Right ventricle myocardium superior (tissue), 1 donor: ENCODE measurements at places on chromosomes 7 and 10. TPM values are rescaled to one million over a fixed set of nuclear protein-coding genes. Genes with fewer than 3 reads are reported as not detected.

Gene MKI67
- 2.4 TPM for total RNA-seq

Gene CHAT
- total RNA-seq, result not detected

Gene CNPY1
- total RNA-seq, result not detected

Gene PRKRIP1
- 9.8 TPM for total RNA-seq

Gene SUGCT
- 8.4 TPM for total RNA-seq

Gene TMEM196
- total RNA-seq, result not detected

Gene ZDHHC16
- total RNA-seq, result 18.5 TPM

Gene HIF1AN
- 43.0 TPM for total RNA-seq

Gene SGCE
- total RNA-seq, result 15.8 TPM

Gene CYP3A7
- total RNA-seq, result not detected

Gene URGCP
- total RNA-seq, result 43.4 TPM

Gene TMEM236
- 0.43 TPM for total RNA-seq

Gene PDZD8
- total RNA-seq, result 16.6 TPM

Gene PNLIPRP3
- not detected for total RNA-seq

Gene ZNF32
- total RNA-seq, result 52.7 TPM

Gene TMEM229A
- not detected for total RNA-seq

Gene ST8SIA6
- 6.3 TPM for total RNA-seq

Gene EEPD1
- total RNA-seq, result 10.0 TPM

Gene CACNB2
- total RNA-seq, result 45.7 TPM

Gene GPR85
- 0.59 TPM for total RNA-seq

Gene FAM149B1
- 12.9 TPM for total RNA-seq

Gene CDK14
- 24.2 TPM for total RNA-seq

Gene SEMA3D
- total RNA-seq, result 1.1 TPM

Gene SYPL1
- 88.8 TPM for total RNA-seq

Gene HNRNPA2B1
- 400 TPM for total RNA-seq
